Right ventricle myocardium superior (tissue), 1 donor: ENCODE measurements at places on chromosomes 4 and X.

DNA sequence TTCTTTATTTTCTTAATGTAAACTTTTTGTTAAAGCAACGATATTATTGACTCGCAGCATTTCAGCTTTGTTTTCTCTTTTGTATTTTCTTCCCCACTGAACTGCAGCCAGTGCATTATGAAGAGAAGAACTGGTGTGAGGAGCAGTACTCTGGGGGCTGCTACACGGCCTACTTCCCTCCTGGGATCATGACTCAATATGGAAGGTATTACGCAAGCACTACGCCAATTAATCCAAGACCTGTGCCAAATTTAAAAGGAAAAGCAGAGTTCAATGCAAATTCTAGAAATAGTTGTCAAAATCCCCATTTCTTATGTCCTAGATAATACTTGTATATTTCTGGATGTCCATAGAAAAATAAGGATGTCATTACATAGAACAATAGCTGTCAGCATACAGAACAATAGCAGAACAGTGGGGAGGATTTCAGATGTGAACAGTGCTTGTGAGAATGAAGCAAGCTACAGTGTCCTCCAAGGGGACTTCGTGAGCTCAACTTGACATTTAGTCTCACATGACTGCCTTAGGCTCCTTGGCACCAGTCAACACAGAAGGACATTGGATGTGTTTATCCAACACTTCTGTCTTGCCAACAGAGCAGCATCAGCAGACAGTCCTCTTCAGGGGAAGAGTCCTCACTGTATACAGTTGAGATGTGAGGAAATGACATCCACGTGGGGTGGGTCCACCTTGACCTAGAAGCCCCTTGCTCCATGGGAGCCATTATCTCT, 85.9 kb downstream of the MAOA start:
- DNase-seq, result no peak

DNA sequence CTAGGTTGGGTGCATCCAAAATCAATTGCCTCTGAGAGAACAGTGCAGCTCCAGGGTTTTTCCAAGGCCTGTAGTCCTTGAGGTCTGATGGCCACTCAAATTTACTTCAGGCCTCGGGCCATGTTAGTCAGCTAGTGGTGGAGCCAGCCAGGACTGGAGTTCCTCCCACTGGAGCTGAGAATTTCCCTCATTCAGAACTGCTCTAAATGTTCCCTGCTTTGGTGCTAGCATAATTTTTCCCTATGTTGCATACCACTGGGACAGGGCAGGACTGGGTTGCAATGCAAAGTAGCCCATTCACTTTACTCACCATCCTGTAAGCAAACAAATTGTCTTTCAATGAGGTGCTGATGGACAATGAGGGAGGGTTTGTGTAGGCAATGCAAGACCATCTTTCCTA, 146.0 kb upstream of the ZXDB start:
- no peak for DNase-seq

DNA sequence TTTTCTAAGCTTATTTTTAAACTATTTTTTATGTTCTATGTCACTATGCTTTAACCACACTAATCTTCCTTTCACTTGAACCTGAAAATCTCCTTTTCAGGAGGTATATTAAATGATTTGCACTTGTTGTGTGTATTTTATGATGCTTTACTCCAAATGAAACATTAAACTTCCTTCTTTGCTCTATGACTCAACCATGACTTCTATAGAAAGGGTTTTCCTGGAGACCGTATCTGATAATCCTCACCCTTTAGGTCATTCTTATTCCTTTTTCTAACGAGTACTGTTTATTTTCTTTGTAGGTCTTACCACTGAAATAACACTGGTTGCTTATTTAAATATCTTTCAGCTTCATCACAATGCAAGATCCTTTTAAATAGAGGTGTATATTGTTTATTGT, 1163.2 kb downstream of the PCDH18 start:
- DNase-seq, result no peak

DNA sequence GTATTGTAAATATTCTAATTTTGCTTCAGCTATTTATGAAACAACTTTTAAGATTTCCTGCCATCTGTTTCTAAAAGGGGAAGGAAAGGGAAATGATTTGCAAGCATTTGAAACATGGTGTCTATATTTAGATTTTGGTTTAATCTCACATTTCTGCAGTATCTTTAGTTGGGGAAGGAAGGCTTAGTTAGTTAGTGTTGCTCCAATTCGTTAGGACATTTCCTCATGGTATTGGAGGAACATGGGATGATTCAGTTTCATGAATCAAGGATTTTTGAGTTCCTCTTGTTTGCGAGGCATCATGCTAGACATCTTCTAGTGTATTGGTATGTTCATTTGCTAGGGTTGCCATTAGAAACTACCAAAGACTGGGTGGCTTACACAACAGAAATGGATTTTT, 20.5 kb upstream of the TMEM192 start:
- no peak for DNase-seq

GRCh38 chr4:1493540-1494287, 87.5 kb upstream of the NKX1-1 start:
- DNase-seq, result no peak
